Fibroblast of skin of abdomen (primary cell): ENCODE measurements at places on chromosomes 1 and 21.

- no peak for DNase-seq
Observed at GRCh38 chr1:217419194-217419551, 211.7 kb downstream of the GPATCH2 start.

DNA sequence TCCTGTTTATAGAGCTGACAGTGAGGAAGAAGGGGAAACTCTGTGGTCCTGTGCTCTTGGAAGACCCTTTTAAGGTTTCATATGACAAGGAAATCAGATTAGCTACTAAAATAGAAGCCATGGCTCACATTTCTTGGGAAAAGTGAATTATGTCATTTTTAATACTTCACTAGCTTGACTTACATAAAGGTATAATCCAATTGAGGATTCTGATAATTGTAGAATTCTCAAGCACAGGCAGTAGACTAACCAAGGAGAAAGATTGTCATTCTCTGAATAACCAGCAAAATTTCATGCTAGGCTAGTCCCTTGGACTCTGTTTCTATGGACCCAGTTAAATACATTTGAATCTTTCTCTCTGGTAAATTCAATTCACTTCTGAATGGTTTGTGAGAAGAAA is 613.0 kb upstream of the BEND5 start:
- no peak for DNase-seq

GRCh38 chr1:174871886-174872285 is 127.9 kb upstream of the CACYBP start:
- DNase-seq, result no peak

GRCh38 chr1:84997667-84998600 is 1.0 kb upstream of the MCOLN2 start:
- peak; percentile 1 for DNase-seq

- DNase-seq, result peak; percentile 81
Observed at GRCh38 chr1:233884461-233885151, 19.9 kb upstream of the SLC35F3 start.

- DNase-seq, result peak; percentile 72
Observed at GRCh38 chr1:170732252-170732588, 68.3 kb downstream of the PRRX1 start.

DNA sequence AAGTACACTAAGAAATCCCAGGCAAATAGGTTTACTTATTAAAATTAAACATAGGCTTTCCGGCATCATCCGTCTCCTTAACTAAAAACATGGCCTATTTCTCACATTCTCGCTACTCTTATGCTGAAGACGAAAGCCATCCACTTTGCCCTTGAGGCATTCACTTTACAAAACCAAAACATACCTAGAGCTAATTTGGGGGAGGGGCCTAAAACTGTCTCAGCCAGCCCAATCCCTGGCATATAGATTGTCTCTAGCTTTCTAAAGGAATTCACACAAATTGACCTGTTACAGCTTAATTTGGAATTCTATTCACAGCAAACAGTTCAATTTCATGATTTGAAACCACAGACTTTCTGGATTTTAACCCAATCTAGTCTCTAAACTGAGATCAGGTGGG is 34.8 kb downstream of the SLC35D1 start:
- DNase-seq, result no peak

- DNase-seq, result peak; percentile 48
Observed at GRCh38 chr1:151312411-151312810, 14.8 kb downstream of the PI4KB start.

DNA sequence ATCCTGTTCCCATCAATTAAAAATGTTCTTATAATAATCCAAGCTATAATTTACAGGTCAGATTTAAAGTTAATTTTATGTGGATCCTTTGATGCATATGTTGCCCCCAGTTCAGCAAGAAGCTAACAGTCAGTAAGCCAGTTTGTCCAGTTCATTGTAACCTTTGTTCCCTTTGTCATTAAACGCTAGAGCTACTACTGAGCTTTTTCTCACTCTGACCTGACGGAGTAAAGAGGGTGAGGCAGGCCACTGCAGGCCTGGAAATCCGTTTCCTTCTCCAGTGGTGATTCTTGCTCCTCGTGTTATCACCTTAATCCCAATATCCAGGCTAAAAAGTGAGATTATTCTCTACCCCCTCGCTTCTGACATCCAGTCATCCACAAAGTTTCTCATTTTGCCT is 10.2 kb downstream of the YBX1 start:
- DNase-seq, result no peak
